ENCODE measurements at places on chromosomes 5 and 9.

DNA sequence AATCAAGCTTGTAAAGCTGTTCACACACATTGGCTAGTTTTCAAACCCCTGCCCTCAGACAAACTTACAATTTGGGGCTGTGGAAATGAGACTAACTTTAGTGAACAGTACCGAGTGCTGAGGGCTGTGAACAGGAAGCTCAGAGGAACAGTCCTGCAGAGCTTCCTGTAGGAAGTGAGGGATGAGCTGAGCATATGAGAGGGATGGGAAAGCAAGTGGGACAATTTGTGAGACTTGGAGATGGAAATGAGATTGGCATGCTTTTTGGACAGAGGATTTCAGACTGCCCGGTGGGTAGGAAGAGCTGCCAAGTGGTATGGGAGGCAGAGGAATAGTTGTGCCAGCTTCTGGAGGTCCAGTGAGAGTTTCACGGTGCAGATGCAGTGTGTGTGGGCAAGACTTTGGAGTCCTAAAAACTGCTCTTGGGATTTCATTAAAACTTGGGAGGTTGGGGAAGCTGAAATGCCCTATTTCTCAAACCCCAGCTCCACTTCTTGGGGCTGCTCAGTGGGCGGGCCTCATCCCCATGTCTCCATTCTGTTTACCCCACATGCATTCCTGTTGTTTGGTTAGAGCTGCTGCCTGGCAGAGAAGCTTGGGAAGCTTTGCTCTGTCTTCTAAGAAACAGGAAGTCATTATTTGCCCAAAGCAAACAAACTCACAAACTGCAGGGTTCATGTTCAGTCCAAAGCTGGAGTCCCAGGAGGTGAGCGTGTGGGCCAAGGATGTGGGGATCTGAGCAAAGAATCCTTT is 267.5 kb downstream of the ZSWIM6 start:
- DNase-seq: peak; percentile 64

GRCh38 chr5:41968153-41968723 is 43.2 kb downstream of the FBXO4 start:
- DNase-seq: no peak

GRCh38 chr9:103789686-103790085 is 304.4 kb upstream of the SMC2 start:
- no peak for DNase-seq

DNA sequence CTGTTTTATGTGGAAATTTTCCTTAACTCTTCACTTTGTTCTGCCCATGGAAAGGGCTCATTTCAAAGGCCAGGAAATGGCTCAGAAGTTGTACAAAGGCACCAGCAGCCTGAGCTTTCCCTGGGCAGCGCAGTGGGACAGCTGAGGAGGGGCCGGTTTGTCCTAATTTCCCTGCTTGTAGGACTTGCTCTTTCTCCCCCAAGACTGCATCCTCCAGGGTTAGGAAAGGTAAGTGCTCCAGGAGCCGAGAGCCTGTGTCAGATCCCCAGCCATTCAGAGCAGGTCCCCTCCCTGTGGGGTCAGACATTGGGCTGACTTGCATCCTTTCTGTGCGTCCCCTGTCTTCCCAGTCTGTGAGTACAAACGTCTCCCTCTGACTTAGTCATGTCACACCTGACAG is 43.5 kb downstream of the AGXT2 start:
- no peak for DNase-seq

GRCh38 chr5:166379517-166379916 is 1911.9 kb upstream of the WWC1 start:
- DNase-seq: no peak

GRCh38 chr9:111985315-111985714 is 88.7 kb downstream of the UGCG start:
- DNase-seq: no peak

- no peak for DNase-seq
Observed at GRCh38 chr5:113488645-113489184, 462 bp upstream of the MCC start.

- DNase-seq: no peak
Observed at GRCh38 chr9:133682818-133683585, 46.8 kb downstream of the DBH start.

DNA sequence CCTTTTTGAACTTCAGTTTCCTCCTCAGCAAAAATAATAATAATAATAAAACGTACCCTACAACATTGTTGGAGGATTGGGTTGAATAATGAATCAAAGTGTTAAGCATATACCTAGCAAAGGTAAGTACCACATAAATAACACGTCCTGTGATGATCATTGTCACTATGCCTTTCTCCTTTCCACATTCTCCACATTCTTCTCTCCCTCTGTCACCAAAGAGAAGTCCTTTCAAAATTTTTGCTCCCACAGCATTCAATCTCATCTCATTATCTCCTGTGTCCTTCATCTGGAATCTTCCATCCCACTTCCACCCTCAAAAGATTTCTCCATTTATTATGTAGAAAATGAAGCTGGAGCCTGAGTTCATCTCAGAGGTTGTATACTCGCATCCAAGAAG is 7.2 kb upstream of the ALDOB start:
- DNase-seq: no peak

Data from mesenchymal stem cell (in vitro differentiated cells and primary cell).